ENCODE measurements at places on chromosomes 1 and 21.

- DNase-seq: no peak
Observed at GRCh38 chr1:239817276-239817675, 274.4 kb upstream of the FMN2 start.

- no peak for DNase-seq
Observed at GRCh38 chr1:89381618-89382017, 17.8 kb downstream of the GBP6 start.

DNA sequence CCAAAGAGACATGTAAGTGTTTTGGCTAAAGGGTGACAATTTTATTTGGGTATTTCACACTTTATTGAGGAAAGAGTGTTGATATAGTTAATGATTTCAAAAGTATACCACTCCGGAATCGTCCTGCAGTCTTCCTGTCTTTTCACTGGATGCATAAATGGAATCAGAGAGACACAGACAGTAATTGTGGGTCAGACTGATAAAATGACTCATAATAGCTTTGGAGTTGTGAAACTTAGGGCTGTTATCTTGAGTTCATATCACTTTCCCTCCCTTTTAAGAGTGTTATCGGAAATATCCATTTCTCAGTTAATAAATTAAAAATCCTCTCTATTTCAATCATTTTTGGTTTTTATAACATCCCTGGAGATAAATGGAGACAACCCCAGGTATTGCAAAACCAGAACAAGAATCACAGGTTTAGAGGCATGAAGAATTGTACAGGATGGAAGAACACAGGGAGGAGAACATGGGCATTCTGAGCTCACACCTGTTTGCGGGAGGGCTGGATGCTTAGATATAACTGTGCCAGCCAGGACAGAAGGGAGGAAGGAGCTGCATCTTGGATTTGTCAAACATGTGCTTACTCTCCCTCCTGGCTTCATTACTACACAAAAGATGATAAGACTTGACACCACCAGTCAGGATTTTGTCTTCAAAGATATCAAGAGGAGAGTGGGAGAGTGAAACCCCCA, 185.4 kb downstream of the LMO4 start:
- DNase-seq: no peak

DNA sequence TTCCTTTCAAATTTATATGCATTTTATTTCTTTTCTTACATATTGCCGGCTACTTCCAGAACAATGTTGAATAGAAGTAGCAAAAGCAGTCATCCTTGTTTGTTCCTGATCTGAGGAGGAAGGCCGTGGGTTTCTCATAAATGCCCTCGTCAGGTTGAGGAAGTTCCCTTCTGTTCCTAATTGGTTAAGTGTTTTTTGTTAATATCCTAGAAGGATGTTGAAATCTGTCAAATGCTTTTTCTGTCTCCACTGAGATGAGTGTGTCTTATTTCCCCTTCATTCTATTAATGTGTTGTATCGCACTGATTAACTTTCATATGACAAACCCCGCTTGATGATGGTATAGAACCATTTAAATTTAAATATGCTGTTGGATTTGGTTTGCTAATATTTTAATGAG, 15.4 kb downstream of the TTLL10 start:
- no peak for DNase-seq

DNA sequence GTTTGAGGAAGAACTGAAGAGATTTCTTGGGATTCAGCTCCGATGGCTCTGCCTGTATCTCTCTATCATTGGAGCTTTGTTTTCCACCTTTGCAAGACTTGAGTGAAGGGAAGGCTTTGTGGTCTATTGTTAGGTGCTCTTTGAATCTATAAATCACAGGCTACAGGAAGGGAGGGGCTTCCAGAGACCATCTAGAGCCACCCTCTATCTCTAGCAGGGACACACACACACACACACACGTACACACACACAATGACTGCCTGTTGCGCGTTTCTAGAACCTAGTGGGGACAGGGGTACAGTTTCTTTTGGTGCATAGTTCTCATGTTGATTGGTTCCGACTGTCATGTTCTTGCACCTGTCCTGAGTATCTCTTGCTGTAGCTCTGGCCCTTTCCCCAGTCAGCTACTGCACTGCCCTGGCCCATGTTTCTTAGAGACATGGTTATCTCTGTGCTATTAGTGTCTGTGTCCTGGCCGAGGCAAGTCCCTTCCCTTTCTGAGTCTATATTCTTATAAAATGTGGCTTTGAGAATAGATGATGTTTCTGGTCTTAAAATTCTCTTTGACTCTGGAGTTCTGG, 60.7 kb downstream of the MAN1C1 start:
- DNase-seq: no peak

All from activated T-helper 1 cell treated with anti-CD3 and anti-CD28 coated beads, Interleukin-2, amount 50 U/mL, for 16 hours (primary cell).